ENCODE measurements at places on chromosomes 1 and 21.

- no peak for DNase-seq
These were observed 448 bp downstream of the GATAD2B start for GRCh38 chr1:153922076-153922971.

DNA sequence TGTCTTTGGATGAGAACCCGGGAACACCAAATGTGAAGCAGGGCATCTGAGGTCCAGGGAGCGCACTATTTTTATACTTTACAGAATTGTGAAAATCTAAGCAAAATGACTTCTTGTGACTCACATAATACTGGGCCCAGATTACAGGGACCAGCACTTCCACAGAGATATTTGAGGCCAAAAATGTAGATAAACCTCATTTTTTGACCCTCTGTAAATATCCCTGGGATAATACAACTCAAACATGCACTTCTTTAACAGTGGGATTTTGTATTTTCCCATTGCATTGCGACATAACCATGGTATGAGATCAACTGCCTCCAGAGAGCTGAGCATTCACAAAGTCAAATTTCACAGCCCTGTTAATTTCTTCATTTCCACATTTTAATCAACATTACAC lies 289.4 kb upstream of the ADGRL4 start:
- DNase-seq: no peak

- no peak for DNase-seq
These were observed 87.7 kb upstream of the EDN2 start for GRCh38 chr1:41572224-41572623.

DNA sequence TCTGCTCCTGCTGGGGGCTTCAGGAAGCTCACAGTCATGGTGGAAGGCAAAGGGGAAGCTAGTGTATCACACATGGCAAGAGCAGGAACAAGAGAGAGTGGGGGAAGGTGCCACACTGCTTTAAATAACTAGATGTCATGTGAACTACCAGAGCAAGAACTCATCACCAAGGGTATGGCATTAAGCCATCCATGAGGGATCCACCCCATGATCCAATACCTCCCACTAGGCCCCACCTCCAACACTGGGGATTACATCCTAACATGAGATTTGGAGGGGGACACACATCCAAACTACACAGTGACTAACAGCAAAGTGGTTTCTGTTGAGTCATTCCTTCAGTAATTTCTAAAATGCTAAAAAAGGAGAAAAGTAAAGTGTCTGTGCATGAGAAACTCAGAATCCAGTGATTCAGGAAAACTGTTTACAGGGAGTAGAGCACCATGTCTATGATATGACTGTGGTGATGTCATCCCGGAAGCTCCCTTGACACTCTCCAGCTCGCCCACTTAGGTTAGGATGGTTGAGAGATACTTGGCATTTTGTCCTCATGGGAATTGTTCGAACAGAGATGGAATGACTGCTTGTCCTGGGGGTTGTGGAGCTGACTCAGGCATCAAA lies 50.3 kb downstream of the CHD1L start:
- peak; percentile 87 for DNase-seq

GRCh38 chr1:38334930-38335592 lies 288.5 kb upstream of the POU3F1 start:
- no peak for DNase-seq

DNA sequence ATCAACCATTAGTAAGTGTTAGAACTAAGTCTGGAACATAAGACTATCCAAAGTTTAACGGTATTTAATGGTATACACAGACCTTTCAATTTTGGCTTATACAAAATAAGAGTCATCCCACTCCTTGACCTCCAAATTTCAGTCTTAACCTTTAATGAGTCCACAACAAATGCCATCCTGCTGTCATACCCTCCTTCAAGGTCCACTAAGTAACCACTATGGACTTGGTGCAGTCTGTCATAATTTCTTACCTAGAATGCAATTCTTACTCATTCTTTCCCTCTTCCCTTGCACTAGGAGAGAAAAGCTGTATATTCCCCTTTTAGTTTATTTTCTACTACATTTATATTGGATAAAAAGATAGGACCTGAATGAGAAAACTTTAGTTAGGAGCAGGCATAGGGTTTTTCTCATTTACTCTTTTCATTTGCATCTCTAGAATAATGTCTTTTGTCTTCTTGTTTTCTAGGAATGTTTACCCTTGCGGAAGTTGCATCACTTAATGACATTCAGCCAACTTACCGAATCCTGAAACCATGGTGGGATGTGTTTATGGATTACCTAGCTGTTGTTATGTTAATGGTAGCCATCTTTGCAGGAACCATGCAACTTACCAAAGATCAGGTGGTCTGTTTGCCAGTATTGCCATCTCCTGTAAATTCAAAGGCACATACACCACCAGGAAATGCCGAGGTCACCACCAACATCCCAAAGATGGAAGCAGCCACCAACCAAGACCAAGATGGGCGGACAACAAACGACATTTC lies 62.1 kb upstream of the ZNF326 start:
- DNase-seq: no peak

DNA sequence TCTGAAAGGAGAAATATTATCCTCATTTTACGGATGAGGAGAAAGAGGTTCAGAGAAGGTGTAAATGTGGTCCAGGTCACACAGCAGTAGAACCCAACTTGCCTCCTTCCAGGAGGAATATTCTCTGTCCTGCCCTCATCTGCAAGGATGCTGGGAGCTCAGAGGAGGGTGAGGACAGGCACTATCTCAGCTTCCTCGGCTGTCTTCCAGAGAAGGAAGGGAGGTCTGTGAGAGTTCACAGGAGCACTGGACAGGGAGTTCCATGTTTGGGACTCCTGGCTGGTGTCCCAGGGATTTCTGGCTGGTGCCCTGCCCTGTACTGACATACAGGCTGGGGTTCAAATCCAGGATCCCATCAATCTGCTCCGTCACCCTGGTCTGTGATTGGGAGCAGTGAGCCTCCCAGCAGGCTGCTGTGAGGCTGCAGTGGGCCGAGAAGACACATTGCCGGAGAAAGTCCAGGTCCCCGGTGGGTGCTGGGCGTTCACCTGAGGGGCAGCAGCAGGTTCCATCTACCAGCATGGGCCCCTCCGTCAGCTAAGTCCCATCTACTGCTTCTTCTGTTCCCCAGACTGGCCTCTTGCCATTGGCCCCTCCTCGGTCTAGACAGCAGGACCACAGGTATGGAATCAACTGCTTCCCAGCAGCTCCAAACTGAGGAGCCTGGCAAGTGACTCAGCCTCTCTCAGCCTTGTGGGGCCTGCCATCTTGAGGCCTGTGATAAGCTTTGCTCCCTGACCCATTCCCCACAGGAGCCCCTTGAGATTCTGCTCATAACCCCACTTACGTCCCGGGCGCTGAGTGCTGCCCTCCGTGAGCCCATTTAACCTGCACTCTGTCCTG lies 8.5 kb upstream of the BSND start:
- no peak for DNase-seq
